Smooth muscle cell of the coronary artery (primary cell): ENCODE measurements at places on chromosomes 6 and 20. TPM values are rescaled to one million over a fixed set of nuclear protein-coding genes. Genes with fewer than 3 reads are reported as not detected.

Gene CRISP2
- not detected in 2 replicates for total RNA-seq

Gene FRK
- total RNA-seq, result 0.47 and 2.0 TPM in 2 replicates

Gene PBOV1
- not detected in 2 replicates for total RNA-seq

Gene TRIM40
- under 0.01 TPM in 1 of 2 replicates, not detected in the other for total RNA-seq

Gene MYLK2
- 1.1 TPM in 1 of 2 replicates, not detected in the other for total RNA-seq

Gene BPIFB2
- total RNA-seq, result not detected in 2 replicates

Gene COL20A1
- total RNA-seq, result under 0.01 TPM in 1 of 2 replicates, not detected in the other

Gene FERMT1
- 1.3 and 5.2 TPM in 2 replicates for total RNA-seq

Gene SNPH
- total RNA-seq, result 6.8 and 7.1 TPM in 2 replicates

Gene ABCC10
- 12.3 and 12.4 TPM in 2 replicates for total RNA-seq

Gene CST9L
- total RNA-seq, result not detected in 2 replicates

Gene TPBG
- 16.4 and 24.7 TPM in 2 replicates for total RNA-seq

Gene OR2H2
- total RNA-seq, result not detected in 2 replicates

Gene PNLDC1
- total RNA-seq, result 0.23 TPM in 1 of 2 replicates, not detected in the other

Gene NFKBIL1
- total RNA-seq, result 26.1 and 28.2 TPM in 2 replicates

Gene PI3
- total RNA-seq, result not detected in 2 replicates

Gene ANGPT4
- not detected in 2 replicates for total RNA-seq

Gene TCP11
- total RNA-seq, result 0.15 TPM in 1 of 2 replicates, not detected in the other

Gene CYP39A1
- under 0.01 and 2.1 TPM in 2 replicates for total RNA-seq
